ENCODE measurements at places on chromosomes 7 and 10. TPM values are rescaled to one million over a fixed set of nuclear protein-coding genes. Genes with fewer than 3 reads are reported as not detected.

CPA2 gene
- polyA plus RNA-seq, result not detected

OR2A7 gene
- polyA plus RNA-seq, result 2.0 TPM

GPR26 gene
- not detected for polyA plus RNA-seq

SPRN gene
- 0.11 TPM for polyA plus RNA-seq

AMPH gene
- 0.18 TPM for polyA plus RNA-seq

AKR1C4 gene
- not detected for polyA plus RNA-seq

CFTR gene
- polyA plus RNA-seq, result 8.2 TPM

PRPS1L1 gene
- polyA plus RNA-seq, result not detected

KIAA1217 gene
- polyA plus RNA-seq, result 13.0 TPM

MUC3A gene
- 0.53 TPM for polyA plus RNA-seq

- no peak for DNase-seq
- no peaks in the 10 kb centered on the region for H3K27me3 ChIP-seq
- H3K4me3 ChIP-seq, result no peak overlapping the region
- H3K4me1 ChIP-seq, result no peaks in the 10 kb centered on the region
These were observed 11.7 kb upstream of the CACNA2D1 start for GRCh38 chr7:82455295-82455694.

- H3K27ac ChIP-seq, result no peak overlapping the region
- H3K4me3 ChIP-seq, result no peak overlapping the region
- H3K27me3 ChIP-seq, result peaks cover 6% of the 10 kb centered on the region
- no peak for DNase-seq
These were observed 117.8 kb downstream of the WDR37 start for GRCh38 chr10:1174022-1174421.

DNA sequence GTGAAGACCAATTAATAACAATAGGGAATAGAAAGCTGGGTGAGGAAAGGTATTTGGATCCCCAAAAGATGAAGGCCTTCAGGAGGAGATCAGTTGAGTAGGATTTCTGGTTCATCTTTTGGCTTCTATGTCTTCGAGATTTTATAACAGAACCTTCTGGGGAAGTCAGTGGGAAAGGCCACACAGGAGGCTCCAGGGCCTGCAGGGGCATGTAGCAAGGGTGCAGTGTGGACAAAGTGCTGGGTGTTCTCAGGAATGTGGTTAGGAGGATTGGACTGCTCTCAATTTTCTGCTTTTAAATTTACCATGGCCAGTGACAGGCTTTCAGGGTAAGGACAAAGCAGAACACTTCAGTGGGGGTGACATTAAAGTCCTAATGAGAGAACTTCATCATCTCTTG lies 378.0 kb downstream of the CCSER2 start:
- no peak overlapping the region for H3K4me3 ChIP-seq
- no peak overlapping the region for H3K27ac ChIP-seq
- no peak for DNase-seq
- no peaks in the 10 kb centered on the region for H3K4me1 ChIP-seq
- H3K36me3 ChIP-seq, result no peaks in the 10 kb centered on the region

GRCh38 chr7:137564677-137565076 lies 221.1 kb upstream of the PTN start:
- H3K27ac ChIP-seq, result no peak overlapping the region
- H3K4me3 ChIP-seq, result no peak overlapping the region

DNA sequence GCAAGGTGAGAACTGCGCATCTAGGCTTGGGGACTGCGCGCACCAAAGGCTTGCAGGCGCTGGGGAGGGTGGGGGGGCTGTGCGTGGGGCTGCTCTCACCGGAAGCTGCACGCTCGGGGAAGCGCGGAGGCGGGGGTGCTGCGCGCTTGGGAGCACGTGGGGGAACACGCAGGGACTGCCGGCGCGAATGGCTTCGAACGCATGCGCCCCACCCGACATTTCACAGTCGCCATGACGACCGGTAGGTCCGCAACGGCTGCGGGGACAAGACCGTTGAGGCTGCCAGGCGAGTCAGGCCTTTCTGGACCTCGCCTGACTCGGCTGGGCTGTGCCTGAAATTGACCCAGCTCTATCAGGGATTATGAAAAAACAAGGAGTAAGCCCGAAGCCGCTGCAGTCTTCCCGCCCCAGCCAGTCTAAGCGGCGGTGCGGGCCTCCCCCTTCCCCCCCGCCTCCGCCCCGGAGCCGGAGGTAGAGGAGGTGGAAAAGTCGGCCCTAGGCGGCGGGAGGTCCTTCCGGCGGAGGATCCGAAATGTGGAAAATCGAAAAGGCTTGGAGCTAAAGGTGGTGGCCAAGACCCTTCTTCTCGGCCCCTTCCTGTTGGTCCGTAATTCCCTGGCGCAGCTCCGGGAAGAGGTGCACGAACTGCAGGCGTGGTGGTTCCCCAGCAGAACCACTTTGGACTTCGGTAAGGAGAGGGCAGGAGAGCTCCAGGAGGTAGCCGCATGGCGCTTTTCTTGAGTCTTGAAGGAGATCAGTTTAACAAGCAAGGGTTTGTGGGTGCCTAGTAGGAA lies 34.9 kb upstream of the STEAP1 start:
- no peaks in the 10 kb centered on the region for H3K4me1 ChIP-seq
- peak overlapping the region; percentile 41 for H3K27ac ChIP-seq
- DNase-seq, result peak; percentile 57
- H3K27me3 ChIP-seq, result peaks cover 19% of the 10 kb centered on the region
- H3K36me3 ChIP-seq, result no peaks in the 10 kb centered on the region

- H3K27me3 ChIP-seq, result no peaks in the 10 kb centered on the region
- H3K27ac ChIP-seq, result no peak overlapping the region
- H3K36me3 ChIP-seq, result no peaks in the 10 kb centered on the region
- H3K4me1 ChIP-seq, result no peaks in the 10 kb centered on the region
- H3K4me3 ChIP-seq, result no peak overlapping the region
- DNase-seq, result no peak
These were observed 134.4 kb upstream of the LYZL2 start for GRCh38 chr10:30763918-30764317.

- peaks cover 3% of the 10 kb centered on the region for H3K27me3 ChIP-seq
- no peaks in the 10 kb centered on the region for H3K36me3 ChIP-seq
- H3K4me1 ChIP-seq, result peaks cover 11% of the 10 kb centered on the region
- H3K27ac ChIP-seq, result no peak overlapping the region
- H3K4me3 ChIP-seq, result no peak overlapping the region
These were observed 2.6 kb upstream of the NEURL1 start for GRCh38 chr10:103490986-103491314.

- H3K4me3 ChIP-seq, result no peak overlapping the region
- no peaks in the 10 kb centered on the region for H3K4me1 ChIP-seq
- no peak for DNase-seq
- H3K27ac ChIP-seq, result no peak overlapping the region
These were observed 80.9 kb upstream of the VWC2 start for GRCh38 chr7:49692516-49692915.

DNA sequence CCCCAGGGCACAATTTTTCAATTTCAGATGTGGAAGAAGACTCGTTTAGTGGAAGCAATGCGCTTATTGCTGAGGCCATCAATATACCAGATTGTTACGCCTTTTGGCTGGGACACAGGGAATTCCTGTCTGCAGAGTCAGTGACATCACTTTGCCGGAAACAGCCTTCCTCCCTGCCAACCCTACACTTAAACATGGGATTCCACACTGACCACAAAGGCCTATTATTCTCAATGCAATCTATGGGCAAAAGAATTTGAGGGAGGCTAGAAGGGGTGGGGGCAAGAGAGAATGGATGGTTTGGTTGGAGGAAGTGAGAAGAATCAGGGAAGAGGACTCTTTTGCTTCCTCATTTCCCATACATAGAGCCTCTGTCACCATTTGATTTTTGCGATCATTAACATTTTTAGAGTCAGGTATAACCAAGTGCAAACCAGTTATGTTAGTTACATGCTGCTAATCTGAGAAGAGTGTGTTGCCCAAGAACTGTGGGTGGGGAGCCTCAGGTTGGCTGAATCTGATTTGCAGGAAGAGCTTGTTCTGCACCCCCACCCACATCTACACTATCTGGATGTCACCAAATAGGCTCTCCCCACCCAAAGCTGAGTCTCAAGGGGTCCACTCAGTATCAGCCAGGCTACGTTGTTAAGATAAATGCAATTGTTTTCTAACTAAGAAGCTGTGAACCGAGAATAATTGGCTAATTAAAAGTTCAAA lies 58.2 kb downstream of the ENTPD1 start:
- H3K4me1 ChIP-seq, result no peaks in the 10 kb centered on the region
- H3K27me3 ChIP-seq, result no peaks in the 10 kb centered on the region
- no peaks in the 10 kb centered on the region for H3K36me3 ChIP-seq
- peak; percentile 51 for DNase-seq

- no peak overlapping the region for H3K4me3 ChIP-seq
- no peak for DNase-seq
- no peaks in the 10 kb centered on the region for H3K27me3 ChIP-seq
- no peak overlapping the region for H3K27ac ChIP-seq
- no peaks in the 10 kb centered on the region for H3K4me1 ChIP-seq
These were observed 515.8 kb downstream of the TYW1 start for GRCh38 chr7:67512481-67512880.

DNA sequence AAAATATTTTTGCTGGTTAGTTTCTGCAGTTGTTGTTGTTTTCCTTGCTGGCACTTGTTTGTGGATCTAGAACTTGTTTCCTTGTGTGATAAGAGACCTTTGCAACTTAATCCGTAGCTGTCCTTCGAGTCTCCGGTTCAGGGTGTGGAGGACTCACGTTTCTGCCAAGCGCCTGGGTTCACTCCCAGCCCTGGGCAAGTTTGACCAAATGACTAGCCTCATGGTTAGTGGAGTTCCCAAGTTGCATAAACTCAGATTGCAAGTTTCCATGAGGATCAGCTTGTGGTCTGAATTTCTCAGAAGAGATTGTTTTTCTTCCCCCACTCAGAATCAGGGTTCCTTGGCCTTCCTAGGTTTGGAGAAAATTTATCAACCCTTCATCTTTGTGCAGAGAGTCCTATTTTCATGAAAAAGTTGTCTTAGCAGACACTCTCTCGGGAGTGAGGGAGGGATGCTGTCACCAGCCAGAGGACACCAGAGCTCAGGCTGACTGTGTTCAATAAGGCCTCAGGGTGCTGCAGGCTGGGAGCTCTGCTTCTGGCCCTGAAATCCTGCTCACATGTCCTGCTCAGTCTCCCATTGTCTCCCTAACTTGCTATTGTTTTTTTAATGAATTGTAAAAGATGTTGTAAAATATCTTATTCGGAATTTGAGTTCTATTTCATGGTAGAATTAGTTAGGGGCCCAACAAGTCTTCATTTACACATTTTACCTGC lies 377.7 kb upstream of the KLF6 start:
- no peak overlapping the region for H3K27ac ChIP-seq
- no peaks in the 10 kb centered on the region for H3K36me3 ChIP-seq
- no peaks in the 10 kb centered on the region for H3K4me1 ChIP-seq
- no peak for DNase-seq
- H3K27me3 ChIP-seq, result no peaks in the 10 kb centered on the region
- no peak overlapping the region for H3K4me3 ChIP-seq

- DNase-seq, result peak; percentile 88
- H3K27ac ChIP-seq, result peak overlapping the region; percentile 91
- peak overlapping the region; percentile 66 for H3K4me3 ChIP-seq
- H3K36me3 ChIP-seq, result no peaks in the 10 kb centered on the region
- no peaks in the 10 kb centered on the region for H3K27me3 ChIP-seq
- peaks cover 7% of the 10 kb centered on the region for H3K4me1 ChIP-seq
These were observed 1.4 kb downstream of the MAGI2 start for GRCh38 chr7:79452032-79452494.

GRCh38 chr10:110802551-110803238 lies 69.0 kb upstream of the PDCD4 start:
- peak; percentile 58 for DNase-seq
- peaks cover 12% of the 10 kb centered on the region for H3K4me1 ChIP-seq
- H3K4me3 ChIP-seq, result no peak overlapping the region

DNA sequence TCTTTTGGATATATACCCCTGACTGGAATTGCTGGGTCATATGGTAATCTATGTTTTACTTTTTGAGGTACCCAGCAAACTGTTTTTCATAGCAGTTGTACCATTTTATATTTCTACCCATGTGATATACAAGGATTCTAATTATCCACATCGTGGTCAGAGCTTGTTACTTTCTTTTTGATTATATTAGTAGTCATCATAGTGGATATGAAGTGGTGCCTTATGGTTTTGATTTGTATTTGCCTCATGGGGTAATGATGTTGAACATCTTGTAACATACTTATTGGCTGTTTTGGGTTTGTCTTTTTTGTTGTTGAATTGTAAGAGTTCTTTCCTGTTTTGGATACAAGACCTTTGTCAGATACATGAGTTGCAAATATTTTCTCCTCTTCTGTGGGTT lies 51.7 kb downstream of the MAPK8 start:
- H3K4me3 ChIP-seq, result no peak overlapping the region
- no peak for DNase-seq
- no peaks in the 10 kb centered on the region for H3K36me3 ChIP-seq
- H3K27ac ChIP-seq, result no peak overlapping the region
- H3K4me1 ChIP-seq, result peaks cover 9% of the 10 kb centered on the region
- H3K27me3 ChIP-seq, result no peaks in the 10 kb centered on the region

GRCh38 chr7:104160375-104160774 lies 47.4 kb downstream of the ORC5 start:
- H3K36me3 ChIP-seq, result peaks cover 10% of the 10 kb centered on the region
- no peaks in the 10 kb centered on the region for H3K4me1 ChIP-seq
- H3K4me3 ChIP-seq, result no peak overlapping the region

GRCh38 chr7:142896741-142897379 lies 11.3 kb upstream of the TRPV6 start:
- DNase-seq, result no peak
- no peaks in the 10 kb centered on the region for H3K27me3 ChIP-seq
- H3K36me3 ChIP-seq, result no peaks in the 10 kb centered on the region
- no peaks in the 10 kb centered on the region for H3K4me1 ChIP-seq
- H3K27ac ChIP-seq, result no peak overlapping the region
- H3K4me3 ChIP-seq, result no peak overlapping the region

DNA sequence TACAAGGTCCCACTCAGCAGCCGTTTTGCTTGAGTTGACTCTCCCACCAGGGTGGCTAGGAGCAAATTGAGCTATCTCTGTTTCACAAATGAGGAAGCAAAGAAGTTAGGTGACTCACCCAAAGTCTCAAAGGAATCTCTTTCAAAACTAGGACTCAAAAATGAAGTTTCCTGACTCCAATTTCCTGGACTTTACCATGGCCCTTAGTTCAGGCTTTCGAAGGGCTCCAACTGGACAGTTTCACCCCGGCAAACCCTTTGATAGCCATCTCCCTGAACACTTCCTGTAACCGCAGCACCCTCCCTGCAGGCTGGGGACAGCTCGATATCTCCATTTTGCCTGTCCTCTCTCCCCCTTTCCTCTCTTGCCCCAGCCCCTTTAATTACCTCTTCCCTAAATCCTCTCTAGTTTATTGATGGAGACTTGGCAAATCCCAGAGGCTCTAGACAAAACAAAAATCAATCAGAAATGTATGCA lies 4.7 kb upstream of the AFAP1L2 start:
- H3K4me1 ChIP-seq, result peaks cover 12% of the 10 kb centered on the region
- peaks cover 7% of the 10 kb centered on the region for H3K27me3 ChIP-seq
- H3K36me3 ChIP-seq, result no peaks in the 10 kb centered on the region
- DNase-seq, result no peak
- no peak overlapping the region for H3K4me3 ChIP-seq

DNA sequence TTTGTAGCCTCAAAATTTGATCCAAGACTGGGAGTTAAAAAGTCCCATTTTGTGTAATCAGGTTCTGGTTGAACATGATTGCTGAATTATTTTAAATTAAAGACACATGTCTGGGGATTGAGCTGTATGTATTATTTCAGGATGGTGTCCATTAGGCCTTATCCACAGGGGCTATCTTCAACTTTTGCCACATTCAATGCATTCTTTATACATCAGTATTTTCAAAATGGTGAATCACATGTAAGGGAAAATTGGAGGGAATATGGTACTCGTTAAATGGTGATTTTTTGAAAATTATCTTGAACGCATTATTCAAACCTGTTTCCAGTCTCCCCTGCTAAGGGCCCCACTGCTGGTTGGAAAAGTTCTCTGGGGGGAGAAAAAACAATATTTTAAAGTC lies 367.7 kb upstream of the NPVF start:
- H3K4me1 ChIP-seq, result no peaks in the 10 kb centered on the region
- no peaks in the 10 kb centered on the region for H3K27me3 ChIP-seq
- no peak overlapping the region for H3K27ac ChIP-seq
- no peaks in the 10 kb centered on the region for H3K36me3 ChIP-seq
- H3K4me3 ChIP-seq, result no peak overlapping the region

GRCh38 chr7:22127835-22128527 lies 182.3 kb upstream of the CDCA7L start:
- H3K27ac ChIP-seq, result peak overlapping the region; percentile 25
- DNase-seq, result no peak
- H3K36me3 ChIP-seq, result no peaks in the 10 kb centered on the region
